ENCODE measurements at places on chromosomes 4 and X.

DNA sequence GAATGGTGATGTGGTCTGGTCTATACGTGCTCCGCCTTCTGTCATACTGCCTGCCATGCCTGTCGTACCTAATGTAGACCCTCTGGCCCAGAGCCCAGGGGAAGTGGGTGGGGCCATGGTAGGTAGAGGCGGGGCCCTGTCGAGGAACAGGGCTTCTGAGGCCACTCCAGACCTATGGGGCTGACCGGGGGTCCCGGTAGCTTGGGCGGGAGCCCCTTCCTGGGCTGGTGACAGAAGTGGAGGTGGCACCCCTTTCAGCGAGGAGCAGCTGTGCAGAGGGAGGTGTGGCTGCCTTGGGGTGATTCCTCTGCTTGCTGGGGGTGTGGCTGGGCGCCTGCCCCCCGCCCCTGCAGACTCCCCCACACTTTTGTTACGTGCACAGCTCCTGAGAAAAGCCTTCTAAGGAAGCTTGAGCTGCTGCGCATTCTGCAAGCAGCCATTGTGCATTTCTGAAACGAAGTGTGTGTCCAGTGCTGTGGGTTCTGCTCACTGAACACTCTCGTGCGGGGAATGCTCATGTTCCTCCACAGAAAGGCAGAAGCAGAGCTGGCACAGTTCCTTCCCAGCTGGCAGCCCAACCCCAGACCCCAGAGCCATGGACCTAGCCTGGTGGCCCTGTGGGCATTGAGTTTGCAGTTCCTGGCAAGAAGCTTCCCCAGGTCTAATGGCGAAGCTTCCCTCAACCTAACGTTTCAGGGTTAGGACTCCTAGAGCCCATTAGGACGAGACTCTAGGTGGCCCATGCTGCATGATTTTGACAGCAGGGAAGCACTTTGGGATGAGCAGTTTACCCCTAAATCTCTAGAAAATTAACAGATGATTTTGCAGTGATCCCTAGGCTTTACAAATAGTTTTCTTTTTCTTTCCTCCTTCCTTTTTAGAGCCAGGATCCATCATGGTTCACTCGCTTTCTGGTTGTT lies 72.7 kb upstream of the HGFAC start:
- no peak for DNase-seq

- DNase-seq, result no peak
These were observed 48.8 kb downstream of the RPS6KA3 start for GRCh38 chrX:20217906-20218305.

GRCh38 chr4:42750856-42751255 lies 94.0 kb upstream of the ATP8A1 start:
- no peak for DNase-seq

DNA sequence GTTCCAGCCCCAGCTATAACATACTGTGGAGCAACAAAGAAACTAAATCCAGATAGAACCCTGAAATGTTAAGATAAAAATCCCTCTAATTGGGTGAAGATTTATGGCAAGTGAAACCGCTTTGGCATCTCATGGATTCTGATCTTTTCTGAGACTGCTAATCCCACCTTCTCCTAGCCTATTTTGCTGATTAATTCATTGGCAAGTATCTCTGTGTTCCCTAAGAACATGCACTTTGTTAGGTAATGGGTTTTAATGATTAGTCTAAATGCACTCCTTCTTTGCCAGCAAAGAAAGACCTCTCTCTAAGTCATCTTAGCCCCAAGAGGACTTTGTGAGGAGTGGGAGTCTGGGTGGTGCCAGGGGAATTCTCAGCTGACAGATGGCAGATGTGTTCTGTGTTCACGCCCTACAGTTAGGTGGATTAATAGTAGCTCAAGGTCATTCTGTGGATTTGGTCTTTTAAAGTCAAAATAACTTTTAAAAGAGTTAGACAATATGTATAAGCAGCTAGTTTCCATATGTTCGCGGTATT lies 171.3 kb downstream of the UNC5C start:
- DNase-seq, result no peak

GRCh38 chrX:83008415-83008814 lies 499.7 kb upstream of the POU3F4 start:
- DNase-seq, result no peak

GRCh38 chrX:152895724-152896420 lies 2.0 kb upstream of the ZNF185 start:
- no peak for DNase-seq

DNA sequence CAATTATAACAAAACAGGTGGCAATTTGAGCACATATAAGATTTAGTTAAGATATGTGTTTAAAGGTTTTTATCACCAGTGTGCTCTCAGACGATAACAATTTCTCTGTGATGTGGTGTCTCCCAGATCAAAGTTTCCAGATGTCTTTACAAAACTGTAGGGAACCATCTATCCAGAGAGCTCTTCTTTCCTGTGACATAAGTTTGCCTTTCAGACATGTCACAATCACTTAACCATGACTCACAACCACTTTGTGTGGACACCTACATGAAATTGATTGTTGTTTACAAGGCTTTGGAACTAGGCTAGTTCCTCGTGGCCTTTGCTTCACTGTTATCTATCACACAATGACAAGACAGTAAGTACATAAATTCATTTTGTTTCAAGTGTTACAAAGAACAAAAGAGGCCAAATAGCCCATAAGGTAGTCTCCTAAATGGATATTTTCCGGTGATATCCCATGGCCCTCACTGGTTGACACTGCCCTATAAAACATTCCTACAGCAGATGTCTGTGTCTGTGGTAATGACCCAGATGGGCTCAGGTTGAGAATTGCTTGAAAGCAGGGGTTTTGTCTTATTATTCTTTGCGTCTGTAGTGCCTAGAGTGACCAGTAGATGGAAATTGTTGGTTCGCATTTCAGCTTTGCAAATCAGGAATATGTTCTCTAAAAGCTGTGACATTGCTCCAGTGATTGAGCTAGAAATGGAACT lies 297.8 kb upstream of the FAM241A start:
- no peak for DNase-seq

DNA sequence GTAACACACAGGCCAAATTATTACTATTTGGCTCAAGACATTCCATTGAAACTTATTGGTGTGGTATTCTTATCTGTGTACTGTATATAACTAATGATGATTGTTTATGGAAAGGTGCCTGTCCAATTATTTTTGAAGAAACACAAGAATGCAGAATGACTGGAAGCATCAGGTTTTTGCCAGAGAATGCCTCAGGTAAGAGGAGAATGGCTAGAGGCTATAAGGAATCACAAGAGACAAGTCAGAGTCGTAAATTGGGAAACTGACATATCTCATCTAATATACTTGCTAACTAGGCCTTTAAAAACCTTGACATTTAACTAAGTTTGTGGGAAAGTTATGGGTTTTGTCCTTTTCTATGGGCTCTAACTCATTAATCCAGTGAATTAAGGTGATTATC lies 69.3 kb upstream of the TTC29 start:
- no peak for DNase-seq

- DNase-seq, result no peak
These were observed 84.8 kb downstream of the AKAP4 start for GRCh38 chrX:50115973-50116372.

DNA sequence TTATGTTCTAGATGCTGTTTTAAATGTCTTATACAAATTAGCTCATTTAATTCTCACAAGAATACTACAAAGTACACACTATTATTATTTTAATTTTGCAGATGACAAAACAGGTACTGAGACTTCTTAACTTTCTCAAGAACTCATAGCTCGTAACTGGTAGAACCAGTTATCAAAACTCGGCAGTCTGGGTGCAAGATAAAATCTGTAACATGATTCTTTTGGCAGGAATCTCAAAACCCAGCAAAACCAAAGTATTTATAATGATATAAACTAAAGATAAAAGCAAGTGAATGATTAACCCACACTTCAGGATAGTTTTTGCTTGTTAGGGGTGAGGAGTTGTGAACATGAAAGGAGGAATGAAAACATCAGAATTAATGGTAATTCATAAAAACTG lies 27.6 kb downstream of the CLNK start:
- no peak for DNase-seq

GRCh38 chr4:95114521-95114920 lies 356.8 kb downstream of the BMPR1B start:
- DNase-seq, result no peak

DNA sequence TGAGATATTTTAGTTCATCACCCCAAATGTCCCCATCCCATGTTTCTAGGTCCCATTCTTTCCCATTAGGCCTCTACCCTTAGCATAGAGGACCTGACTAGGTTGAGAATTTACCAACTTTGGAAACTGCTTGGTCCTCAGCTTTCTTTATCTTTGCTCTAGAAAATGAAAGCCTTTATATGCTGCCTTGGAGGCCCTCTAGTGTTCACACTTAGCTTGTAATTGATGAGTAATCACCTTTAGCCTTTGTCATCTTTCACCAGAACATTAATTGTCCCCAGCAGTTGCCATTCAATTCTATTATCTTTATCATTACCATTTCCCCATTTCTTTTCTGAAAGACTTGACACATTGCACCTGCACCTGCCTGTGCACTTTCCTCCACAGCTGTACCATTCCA lies 589.2 kb upstream of the NR3C2 start:
- DNase-seq, result no peak

DNA sequence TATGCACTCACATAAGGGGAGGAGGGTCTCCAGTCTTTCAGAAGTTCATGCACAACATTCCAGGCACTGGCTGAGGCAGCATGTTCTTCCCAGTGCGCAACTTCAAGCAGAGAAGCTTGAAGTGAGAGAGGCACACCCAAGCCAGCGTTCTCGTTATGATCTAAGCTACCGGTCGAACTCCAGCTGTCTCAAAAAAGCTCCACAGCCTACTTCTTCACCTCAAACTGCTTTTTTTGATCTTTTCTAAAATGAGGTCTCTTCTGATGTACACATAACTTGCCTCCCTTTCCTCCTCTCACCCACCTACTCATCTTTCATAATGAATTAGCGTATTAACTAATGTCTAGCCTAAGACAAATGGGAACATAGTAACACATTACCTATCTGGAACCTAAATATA lies 25.3 kb downstream of the GPC4 start:
- DNase-seq, result no peak

DNA sequence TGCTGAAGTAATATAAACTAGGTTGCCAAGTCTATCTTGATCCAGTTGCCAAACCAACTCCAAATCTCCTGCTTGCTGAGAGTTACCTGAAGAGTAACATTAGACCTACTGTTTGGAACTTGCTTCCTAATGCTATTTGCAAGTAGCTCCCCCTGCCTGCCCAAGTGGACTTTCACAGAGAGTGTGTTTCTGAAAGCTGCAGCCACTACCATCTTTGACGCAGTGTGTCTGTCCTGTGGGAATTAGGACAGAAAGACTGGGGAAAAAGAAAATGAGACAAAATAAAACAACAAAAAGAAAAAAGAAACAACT lies 195.0 kb upstream of the HS3ST1 start:
- DNase-seq, result no peak

DNA sequence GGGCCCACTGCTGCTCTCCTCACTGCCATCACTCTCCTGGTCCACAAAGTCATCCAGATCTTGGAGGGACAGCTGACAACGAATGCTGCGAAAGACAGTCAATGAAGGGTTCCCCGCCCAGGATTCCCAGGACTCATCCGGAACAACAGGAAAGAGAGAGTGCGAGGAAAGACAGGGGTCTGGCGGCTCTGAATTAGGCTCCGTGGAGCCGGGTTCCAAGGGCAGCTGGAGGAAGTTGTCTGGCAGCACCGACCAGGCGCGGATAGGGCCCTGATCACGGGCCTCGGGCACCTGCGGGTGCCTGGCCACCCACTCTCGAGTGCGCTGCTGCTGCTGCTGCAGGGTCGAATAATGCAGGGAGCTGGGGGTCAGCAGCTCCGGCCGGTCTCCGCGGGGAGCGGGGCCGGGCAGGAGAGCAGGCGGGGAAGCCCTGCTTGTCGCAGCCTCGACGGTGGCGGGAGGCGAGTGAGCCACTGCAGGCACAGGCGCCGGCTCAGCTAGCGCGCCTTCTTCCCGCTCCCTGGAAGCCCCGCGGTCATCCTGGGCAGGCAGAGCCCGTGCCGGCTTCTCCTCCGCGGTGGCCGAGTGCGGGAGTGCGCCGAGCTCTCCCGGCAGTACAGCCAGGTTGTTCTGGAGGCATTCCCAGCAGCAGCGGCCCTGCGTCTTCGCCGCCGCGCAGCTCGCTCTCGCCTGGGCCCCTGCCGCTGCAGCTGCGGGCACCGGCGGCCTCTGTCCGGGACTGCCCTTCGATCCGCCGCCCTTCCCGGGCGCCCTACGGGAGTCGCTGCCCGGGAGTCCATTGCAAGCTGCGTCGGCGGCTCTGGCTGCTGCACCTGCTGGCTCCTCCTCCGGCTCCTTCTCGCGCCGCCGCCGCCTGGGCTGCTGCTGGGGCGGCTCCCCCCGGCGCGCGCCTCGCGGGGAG lies 1.1 kb downstream of the SOWAHB start:
- peak; percentile 35 for DNase-seq

DNA sequence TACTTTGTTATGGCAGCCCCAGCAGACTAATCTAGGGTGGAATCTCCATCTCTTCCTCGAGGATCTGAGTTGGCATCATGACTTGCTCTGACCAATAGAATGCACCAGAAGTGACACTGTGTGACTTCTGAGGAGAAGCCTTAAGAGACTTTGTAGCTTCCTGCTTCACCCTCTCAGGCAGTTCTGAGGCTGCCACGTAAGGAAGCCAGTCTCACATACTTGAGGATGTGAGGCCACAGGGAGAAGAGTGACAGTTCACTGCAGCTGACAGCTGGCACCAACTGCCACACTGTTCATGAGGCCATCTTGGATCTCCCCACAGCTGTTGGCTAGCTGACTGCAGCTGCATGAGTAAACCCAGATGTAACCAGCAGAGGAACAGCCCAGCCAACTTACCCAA lies 29.3 kb upstream of the BCOR start:
- DNase-seq, result no peak

DNA sequence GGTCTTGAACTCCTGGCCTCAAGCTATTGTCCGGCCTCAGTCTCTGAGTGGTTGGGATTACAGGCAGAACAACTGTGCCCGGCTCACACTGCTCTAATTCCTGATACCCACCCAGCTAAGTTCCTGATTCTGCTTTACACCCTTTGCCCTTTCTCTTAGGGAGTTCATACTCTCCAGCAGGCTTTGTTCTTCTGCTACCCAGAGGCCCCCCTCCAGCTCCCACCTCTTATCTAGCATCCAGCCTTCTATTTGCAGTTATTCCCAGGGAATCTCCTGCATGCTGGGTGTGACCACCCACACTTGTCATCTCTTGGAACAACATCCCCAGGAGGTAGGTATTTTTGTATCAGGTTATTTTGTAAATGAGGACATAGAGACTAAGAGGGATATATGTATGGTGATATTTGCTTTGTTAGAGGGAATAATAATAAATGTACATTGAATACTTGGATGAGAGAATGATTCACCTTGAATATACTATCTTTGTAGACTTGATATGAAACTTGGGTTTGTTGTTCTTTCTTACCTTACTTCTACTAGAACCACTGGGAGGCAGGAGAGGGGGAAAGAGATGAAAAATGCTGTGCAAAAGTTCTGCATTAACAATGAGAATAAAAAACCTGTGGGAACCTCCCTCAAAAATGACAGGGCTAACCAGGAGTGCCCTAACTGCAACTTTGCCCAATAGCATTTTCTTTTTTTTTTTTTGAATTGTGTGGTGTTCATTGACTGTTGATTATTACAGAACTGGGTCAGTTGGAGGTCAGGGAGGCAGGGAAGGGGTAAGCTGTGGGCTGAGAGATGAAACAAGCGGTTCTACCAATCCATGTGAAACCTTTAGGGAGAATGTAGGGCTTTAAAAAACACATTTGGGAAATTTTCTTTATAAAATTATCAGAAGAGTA lies 157.4 kb downstream of the SPRY1 start:
- DNase-seq, result no peak

All from T-helper 9 cell (primary cell).